NB4 (cell line): ENCODE measurements at places on chromosomes 4 and X.
A peak's percentile ranks its signal among the peaks of the same experiment; 100 is the strongest.

DNA sequence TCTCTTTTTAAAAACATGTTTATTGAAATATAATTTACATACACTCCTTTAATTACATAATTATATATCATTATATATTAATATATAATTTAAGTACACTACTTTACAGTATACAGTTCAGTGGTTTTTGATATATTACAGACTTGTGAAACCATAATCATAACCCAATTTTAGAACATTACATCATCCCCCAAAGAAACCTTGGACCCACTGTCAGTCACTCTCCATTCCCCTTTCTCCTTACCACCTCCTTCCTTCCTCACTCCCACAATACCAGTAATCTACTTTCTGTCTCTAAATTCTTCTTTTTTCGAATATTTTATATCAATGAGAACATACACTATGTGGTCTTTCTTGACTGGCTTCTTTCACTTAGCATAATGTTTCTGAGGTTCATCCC is 17.9 kb upstream of the EXOSC9 start:
- no peak for DNase-seq

DNA sequence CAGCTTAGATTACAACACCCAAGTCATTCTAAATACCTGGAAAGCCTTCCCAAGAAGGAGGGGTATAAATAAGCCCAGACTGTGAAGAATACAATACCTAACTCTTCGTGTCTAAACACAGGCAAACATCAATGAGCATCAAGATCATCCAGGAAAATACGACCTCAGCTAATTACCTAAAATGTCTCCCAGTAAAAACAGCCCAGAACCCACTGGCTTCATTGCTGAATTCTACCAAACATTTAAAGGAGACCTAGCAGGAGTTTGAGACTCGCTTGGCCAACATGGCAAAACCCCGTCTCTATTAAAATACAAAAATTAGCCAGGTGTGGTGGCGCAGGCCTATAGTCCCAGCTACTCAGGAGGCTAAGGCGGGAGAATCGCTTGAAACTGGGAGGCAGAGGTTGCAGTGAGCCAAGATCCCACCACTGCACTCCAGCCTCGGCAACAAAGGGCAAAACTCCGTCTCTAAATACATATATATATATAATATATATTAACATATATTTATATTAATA is 19.1 kb upstream of the HSFX4 start:
- DNase-seq: peak; percentile 5

DNA sequence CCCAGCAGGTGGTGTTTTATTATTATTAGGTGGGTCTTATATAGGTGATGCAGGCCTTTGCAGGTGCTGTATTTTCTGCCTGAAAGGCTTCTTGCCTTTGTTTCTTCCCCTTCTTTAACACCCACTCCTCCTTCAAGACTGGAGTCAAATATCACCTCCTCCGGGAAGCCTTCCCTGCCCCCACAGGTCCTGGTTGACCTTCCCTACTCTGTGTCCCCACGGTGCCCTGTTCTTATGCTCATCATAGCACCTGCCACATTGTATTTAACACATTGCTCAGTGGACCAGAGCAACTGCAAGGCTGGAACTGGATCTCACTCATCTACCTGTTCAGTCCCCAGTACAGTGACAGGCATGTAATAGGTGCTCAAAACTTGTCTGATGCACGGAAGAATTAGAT is 39.8 kb upstream of the LGI2 start:
- DNase-seq: no peak

GRCh38 chrX:13535376-13536165 is 33.8 kb upstream of the EGFL6 start:
- DNase-seq: peak; percentile 47

GRCh38 chr4:88012647-88013046 is 5.2 kb downstream of the PKD2 start:
- DNase-seq: peak; percentile 77

GRCh38 chrX:149699761-149700160 is 12.1 kb upstream of the MAGEA11 start:
- peak; percentile 51 for DNase-seq

DNA sequence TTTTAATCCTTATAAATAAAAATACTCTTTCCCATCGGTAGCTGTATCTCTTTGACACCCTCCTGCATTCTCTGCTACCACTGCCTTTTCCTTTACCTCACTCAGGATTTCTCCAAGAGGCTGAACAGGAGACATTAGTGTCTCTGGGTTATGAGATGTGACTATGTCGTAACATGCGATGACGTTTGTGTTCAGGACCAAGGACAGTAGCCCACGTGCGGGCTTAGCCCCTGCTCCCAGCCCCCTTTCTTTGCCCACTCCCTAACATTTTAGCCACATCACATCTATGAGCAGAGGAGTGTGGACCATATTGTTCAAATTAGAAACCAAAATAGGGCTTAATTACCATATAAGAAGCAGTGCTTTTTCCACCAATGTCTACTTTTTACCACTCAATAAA is 369.3 kb downstream of the FBXW7 start:
- DNase-seq: peak; percentile 54

DNA sequence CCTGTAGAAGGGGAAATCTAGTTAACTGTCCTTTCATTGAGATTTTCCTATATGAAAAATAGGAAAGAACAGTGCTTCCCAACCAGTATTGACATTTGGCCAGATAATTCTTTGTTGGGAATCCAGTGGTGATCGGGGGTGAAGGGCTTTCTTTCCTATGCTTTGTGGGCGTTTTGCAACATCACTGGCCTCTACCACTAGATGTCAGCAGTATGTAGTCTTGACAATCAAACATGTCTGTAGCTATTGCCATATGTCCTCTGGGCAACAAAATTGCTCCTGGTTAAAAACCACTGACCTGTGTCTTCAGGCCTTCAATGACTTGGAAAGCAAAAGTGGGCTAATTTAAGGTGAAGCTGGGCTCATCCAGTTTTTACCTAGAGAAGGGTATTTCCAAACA is 658.5 kb downstream of the DACH2 start:
- peak; percentile 41 for DNase-seq
